ENCODE measurements at places on chromosomes 3 and 15.

GRCh38 chr15:74723754-74724334 is 1.5 kb downstream of the CYP1A1 start:
- DNase-seq, result no peak

- DNase-seq, result no peak
Measured at GRCh38 chr3:104126463-104126862, 1240.2 kb upstream of the ALCAM start.

GRCh38 chr3:98786364-98787006 is 23.3 kb downstream of the ST3GAL6 start:
- no peak for DNase-seq

GRCh38 chr3:57949785-57950615 is 58.2 kb upstream of the FLNB start:
- DNase-seq, result no peak

- no peak for DNase-seq
Measured at GRCh38 chr15:74306781-74307217, 60.6 kb downstream of the CYP11A1 start.

DNA sequence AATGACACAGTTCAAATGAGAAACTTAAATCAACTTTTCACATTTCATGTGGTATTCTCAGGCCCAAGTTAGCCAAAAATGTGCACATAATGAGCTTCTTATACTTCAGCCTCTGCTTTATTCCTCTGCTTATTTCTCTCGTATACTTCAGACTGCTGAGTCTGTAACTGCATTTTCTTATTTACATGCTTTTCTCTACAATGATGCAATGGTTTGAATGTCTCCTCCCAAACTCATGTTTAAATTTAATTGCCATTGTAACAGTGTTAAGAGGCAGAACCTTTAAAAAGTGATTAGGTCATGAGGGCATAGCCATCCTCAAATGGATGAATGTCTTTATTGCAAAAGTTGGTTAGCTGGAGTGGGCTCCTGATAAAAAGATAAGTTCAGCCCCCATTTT is 184.2 kb downstream of the SUCLG2 start:
- no peak for DNase-seq

- peak; percentile 62 for DNase-seq
Measured at GRCh38 chr3:40079203-40079846, 230.2 kb upstream of the EIF1B start.

- DNase-seq, result no peak
Measured at GRCh38 chr15:78110096-78110495, 17.7 kb downstream of the SH2D7 start.

DNA sequence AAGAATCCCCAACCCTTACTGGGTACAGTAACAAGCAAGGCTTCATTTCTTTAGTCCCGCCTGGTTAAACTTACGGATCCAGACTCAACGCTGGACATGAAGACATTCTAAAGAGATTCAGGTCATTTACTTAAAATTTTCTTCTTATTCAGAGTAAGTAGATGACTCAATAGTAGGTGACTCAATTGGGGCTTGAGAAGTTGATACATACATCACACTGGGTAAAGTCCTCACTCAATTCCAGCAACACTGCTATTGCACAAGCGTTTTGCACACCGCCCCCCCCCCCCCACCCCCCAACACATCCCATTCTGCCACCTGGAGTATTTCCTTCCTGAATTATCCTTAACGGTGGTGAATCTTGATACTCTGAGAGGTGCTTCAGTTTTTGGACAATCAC is 610.0 kb downstream of the FOXP1 start:
- no peak for DNase-seq

DNA sequence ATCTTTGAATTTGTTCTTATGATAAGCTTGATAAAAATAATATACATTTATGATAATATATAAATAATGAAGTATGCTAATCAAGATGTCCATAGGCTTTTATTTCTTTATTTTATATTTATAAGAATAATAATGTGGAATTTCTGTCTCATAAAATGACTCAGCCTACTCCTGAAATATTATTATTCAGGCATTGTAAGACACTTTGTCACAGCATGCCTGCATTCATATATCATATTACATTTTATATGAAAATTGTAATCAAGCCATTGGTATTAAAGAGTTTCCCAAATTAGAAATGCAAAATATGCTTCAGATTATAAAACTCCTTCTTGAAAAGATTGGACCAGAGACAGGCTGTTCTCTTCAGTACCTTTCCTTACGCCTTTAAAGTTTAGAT is 1303.7 kb upstream of the CADM2 start:
- DNase-seq, result no peak

- DNase-seq, result no peak
Measured at GRCh38 chr3:5330152-5330810, 142.8 kb downstream of the EDEM1 start.

DNA sequence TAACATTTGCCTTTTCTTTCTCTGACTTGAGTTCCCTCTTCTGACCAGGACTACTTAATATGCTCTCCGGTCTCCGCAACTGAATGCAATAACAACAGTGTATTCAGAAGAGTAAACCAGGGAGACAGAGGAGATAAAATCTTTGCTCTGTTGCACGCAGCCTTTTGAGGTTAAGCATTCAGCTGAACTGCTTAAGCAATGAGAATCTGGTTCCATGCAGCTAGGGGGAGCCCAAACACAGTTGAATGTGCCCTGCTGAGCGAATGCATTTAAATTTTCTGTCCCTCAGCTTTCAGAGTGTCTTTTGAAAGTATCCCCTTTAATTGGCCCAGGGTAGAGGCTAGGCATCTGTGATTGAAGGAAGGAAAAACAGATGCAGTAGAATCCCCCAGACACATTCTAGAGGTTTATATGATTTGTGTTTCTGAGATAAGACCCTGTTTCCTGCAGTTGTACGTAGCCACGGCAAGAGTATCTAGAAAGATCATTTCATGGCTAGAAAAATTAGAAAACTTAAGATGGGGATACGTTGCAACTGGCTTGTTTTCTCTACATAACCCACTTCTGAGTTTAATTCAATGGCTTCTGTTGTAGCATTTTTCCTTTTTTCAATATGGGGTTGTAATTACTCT is 309.6 kb downstream of the TUSC7 start:
- peak; percentile 68 for DNase-seq

DNA sequence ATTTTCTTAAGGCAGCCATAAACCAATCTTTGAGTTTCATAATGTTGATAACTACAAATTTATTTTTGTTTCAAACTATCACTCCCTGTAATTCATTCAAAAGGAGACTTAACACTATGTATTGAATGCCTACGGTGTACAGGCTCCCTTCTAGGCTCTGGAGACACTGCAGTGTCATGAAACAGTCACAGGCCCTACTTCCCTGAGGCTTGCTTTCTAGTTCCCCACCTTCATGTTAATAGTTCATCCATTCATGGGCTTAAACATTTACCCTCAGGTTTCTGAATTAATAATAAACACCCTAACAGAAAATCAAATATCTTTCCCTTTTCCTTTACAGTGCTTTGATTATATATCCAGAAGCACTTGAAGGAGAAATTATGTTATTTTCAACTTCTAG is 168.7 kb downstream of the CHL1 start:
- no peak for DNase-seq

DNA sequence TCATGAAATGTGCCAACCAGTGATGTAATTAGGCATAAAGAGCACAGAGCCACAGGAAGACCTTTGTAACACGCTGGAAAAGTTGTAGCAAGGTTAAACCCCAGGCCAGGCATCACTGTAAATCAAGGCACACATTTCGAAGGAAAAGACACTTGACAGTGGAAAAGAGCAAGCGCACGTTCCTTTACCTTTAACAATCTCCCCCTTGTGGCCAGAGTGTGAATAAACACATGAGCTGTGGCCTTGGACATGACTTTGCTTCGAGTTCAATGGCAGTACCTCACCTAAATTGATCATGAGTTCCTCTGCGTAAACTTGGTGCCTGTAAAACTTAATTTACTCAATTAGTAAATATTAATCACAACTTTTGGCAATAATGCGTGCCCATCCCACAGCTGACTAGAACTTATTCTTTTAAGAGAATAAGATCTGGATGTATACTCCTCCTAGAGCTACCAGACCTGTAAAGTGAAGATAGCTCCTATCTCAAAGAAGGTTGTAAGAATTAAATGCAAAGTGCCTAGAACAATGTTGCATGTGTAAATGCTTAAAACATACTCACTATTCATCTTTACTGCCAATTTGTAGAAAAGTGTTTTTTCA is 757.0 kb upstream of the NECTIN3 start:
- peak; percentile 41 for DNase-seq

GRCh38 chr3:122079524-122080206 is 24.5 kb downstream of the CD86 start:
- DNase-seq, result no peak

DNA sequence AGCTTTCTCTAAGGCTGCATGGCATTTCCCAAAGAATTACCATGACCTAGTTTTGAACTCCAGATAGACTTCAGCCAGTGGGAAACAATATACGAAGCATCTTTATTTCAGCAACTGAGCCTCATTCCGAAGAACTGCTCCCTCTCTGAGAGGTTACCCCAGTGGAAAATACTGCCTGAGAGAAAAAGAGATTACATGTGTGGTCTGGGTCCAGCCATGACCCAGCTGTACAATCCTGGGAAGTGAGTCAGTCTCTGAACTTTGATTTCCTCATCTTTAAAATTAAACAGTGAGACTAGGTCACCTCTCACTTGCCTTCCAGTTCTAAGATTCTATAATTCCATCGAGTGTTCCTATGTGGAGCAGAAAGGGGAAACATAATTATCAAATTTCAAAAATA is 42.4 kb downstream of the TNIK start:
- no peak for DNase-seq

GRCh38 chr15:62870216-62870615 is 172.3 kb upstream of the TPM1 start:
- DNase-seq, result no peak

DNA sequence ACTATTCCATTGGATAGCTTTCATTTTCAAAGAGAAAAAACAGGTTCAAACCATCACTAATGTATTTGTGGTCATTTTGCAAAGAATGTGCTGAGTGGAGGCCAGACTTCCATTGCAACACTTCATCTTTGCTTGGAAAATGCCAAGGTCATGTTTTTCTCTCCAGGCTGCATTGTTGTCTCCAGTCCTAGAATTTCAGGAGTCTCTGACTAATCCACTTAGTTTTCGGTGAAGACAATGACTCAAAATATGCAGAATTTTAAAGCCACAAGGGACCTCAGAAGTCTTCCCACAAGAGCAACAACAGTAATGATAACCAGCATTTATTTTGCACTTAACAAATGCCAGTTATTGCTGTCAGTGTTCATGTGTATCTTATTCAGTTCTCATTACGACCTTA is 277.0 kb downstream of the RYR3 start:
- no peak for DNase-seq

GRCh38 chr3:172034786-172035685 is 4.3 kb upstream of the FNDC3B start:
- DNase-seq, result no peak

DNA sequence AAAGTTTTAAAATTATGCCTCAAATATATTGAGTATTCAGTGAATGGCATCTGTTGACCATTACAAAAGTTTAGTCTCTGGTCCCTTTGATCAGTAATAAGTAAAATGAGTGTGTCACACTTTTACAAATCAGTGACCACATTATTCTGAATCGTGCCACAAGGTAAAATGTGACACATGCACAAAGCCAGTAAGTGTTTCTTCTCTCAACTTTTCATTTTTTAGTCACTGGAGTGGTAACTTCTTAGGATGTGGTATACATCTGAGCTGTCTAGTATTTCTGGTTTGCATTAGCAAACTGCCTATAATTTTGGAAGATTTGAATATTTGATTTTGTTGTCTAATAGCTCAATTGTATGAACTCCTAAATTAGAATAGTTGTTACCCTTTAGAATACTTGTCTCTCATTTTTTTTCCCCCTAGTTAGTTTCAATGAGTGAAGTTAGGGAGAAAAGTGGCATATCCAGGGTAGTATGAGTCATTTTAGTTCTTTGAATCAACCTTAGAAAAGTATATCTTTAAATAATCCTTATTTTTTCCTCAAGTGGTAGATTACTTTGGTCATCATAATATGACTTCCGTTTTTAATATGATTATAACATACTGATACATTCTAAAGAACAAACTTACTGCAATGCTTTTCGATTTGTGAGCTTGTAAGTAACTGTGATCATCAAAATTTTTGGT is 18.1 kb downstream of the DNAJC13 start:
- no peak for DNase-seq

DNA sequence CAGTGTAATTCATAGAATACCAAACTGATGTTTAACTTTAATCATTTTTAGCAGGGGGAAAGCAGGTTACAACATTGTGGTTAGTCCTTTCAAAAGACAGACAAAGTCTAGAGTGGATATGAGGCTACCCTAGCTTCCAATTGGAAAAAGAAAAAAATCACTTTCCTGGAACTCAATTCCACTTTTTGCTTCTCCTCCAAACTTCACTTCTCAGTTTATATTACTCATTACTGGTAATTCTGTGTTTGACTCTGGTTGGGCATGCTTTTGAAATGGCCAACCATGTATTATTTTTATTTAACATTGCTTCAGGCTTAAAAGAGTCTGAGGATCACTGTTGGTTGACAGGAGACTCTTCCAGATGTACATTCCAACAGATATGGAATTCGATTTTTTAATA is 84.8 kb downstream of the RAP2B start:
- DNase-seq, result no peak

DNA sequence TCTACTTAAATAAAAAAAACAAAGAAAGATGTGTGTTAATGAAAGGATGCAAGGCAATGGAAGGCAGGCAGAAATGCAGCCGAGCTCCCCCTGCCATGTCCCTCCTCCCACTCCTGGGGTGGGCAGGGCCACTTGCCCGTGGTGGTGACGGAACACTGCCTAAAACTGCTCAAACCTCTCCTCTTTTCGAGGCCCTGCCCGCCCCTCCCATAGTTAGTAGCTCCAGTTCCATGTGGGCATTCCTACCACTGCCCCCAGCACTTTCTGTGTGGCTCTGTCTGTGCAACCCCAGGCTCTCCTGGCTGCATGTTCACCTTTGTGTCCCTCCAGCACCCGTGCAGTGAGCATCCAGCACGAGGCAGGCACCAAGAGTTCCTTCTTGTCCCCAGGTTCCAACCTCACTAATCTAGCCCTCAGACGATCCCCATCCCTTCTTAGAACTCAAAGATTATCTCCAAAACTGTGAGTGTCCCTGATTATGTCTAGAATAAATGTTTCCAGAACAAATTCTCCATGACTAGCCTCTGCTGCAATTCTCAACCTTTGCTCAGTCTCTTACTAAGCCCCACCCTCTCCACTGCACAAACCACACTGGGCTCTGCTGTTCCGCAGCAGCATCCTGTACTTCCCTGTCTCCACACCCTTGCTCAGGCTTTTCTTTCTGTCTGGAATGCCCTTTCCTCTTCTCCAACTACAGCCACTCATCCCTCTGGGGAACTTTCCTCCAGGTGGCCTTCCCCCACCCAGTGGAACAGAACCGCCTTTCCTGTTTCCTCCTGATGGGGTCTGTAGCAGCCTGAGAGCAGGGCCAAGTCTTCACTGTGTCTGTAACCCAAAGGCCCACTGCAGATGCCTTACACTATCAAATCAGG is 32.6 kb upstream of the SPTBN5 start:
- no peak for DNase-seq
